H54 (cell line): ENCODE measurements at places on chromosomes 2 and 18.

DNA sequence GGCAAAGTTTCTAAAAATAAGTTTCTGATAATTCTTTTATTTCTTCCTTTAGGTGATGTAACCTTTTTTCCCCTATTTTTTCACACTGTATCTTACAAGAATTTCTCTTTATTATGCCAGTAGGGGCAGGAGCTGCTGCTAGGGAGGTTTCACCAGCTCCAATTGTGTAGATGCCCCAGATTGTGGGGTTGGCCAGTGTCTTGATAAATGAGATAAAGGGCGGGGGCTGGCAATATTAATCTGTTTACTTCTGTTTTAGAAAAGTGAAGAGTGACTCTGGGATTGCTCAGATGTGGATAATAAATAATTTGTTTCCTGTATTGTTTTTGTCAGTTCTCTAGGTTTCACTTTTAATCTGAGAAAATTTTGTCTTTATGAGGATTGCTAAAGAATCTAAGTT, 190.4 kb downstream of the MC4R start:
- DNase-seq: no peak

DNA sequence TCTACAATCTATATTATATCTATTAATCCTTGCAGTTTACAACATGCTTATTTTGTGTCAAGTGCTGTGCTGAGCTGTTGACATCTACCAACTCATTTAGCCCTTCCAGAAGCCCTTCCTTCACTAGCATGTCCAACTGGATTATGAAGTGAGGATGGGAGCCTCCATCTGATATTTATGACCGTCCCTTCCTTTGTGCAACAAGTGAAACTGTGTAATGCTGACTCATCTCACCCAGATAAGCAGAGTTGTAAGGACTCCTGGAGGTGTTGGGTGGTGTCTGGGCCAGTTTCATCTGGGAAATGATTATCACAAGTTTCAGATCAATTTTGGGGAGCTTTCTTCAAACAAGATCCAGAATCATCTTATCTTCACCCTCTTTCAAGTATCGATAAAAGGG, 156.6 kb upstream of the ETAA1 start:
- no peak for DNase-seq

DNA sequence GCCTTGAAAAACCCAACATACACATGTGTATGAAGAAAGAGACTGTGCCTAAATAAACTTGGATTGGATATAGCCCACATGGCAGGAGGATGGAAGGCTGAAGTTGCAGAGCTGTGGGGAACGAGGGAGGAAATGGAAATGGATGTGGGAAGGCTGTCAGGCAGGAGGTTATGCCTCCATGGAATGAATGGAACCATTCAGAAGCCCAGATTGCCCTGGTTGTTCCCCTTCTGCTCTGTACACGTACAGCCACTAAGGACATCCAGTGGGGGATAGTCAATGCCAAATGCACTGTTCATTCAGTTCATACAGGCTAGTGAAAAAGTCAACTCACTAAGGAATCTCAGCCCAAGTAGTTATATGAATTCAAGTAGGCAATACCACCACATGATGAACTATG, 463.7 kb downstream of the TNS1 start:
- DNase-seq: no peak

DNA sequence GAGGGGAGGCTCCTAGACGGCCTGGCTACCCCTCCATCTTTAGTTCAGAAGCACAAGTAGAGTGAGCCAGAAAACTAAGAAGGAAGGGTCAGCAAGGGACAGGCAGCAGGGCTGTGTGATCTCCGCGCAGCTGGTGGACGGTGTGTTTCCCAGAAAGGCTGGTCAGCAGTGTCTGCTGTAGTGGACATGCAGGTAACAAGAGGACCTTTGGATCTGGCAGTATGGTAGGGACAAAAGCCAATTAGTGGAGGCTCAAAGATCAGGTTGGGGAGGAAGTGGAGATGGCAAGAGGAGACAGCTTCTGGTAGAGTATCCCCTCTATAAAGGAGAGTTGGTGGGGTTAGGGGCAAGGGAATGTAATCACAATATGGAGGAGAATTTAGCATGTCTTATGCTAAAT, 95.1 kb downstream of the NCK2 start:
- no peak for DNase-seq

GRCh38 chr2:190490502-190490901, 44.0 kb downstream of the NEMP2 start:
- DNase-seq: no peak

GRCh38 chr2:12504443-12504842, 212.3 kb upstream of the TRIB2 start:
- DNase-seq: no peak

GRCh38 chr2:120167272-120167671, 55.9 kb downstream of the TMEM185B start:
- DNase-seq: no peak

GRCh38 chr18:45456090-45457021, 158.9 kb upstream of the SLC14A2 start:
- no peak for DNase-seq

DNA sequence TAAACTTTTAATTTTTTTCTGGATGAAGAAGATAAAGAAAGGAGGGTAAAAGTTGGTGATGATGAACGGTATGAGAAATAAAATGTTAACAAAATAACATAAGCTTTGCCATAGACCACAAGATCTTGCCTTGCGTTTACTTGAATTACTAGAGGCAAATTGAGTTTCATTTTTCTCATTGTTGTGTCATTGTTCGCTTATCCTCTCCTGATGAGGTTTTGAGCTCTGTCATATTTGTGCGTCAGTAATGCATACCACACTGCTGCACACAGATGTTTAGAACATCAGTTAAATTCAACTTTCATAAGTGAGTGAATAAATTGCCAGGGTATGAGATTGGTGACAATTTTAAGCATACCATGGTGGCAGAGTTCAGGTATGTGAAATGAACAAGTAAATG, 843.6 kb downstream of the SUCLG1 start:
- no peak for DNase-seq

DNA sequence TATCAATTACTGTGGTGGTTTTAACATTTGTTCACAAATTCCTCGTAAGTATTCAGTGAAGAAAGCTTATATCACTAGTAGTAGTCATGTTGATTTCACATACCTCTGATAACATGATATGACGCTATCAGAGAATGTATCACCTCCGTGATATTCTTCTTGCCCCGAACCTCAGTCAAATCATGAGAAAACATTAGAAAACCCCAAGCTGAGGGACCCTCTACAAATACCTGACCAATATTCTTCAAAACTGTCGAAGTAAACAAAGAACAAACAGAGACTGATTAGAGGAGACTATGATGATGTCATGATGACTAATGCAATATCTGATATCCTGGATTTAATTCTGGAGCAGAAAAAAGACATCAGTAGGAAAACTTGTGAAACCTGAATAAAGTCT, 85.6 kb upstream of the SPOPL start:
- DNase-seq: no peak

DNA sequence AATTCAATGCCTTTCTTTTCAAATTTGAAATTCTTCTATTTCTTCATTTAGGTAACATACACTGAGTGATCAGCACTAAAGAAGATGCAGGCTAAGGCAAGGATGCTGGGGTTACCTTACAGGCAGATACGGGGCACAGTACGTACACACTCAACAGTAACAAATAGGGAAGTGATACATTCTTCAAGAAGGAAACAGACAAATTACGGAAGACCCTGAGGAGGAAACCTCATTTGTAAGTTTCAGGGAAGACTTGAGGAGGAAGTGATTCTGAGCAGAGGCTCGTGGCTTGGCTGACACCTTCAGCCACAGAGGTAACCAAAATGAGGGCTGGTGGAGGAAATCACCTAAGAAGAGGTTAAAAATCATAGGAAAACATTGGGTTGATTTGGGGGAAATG, 1108.3 kb upstream of the KLHL29 start:
- DNase-seq: no peak

GRCh38 chr2:69191634-69192033, 178.7 kb downstream of the ANTXR1 start:
- DNase-seq: no peak

DNA sequence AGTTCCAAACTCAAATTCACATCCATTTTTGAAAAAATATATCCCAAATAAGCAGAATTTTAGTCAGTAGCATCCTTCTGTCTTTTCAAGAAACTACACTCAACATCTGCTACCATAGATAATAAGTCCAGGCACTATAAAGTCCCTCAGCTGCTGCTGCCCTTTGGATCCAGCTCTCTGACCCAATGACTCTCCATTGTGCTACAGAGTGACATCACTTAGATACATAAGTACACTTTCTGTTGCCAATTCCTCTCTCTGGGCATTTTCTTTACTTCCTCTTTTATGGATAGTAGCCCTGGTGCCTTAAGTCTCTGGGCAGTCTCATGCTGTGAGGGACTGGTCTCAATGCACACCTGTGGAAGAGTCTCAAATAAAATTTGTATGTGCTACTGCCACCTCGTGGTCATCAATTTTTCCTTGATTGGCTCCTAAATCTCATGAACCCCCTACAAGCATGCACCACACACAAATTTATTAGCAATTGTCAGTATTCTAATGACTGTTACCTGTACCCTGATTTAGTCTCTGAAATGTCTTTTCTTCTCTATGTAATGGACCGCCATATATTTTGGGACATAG, 219.2 kb downstream of the LRP1B start:
- DNase-seq: no peak
